ENCODE measurements at places on chromosomes 13 and 19.

- DNase-seq = peak; percentile 73
These were observed 62.1 kb downstream of the DGKH start for GRCh38 chr13:42110410-42111155.

- no peak for DNase-seq
These were observed 5.2 kb downstream of the TMEM255B start for GRCh38 chr13:113763961-113764792.

DNA sequence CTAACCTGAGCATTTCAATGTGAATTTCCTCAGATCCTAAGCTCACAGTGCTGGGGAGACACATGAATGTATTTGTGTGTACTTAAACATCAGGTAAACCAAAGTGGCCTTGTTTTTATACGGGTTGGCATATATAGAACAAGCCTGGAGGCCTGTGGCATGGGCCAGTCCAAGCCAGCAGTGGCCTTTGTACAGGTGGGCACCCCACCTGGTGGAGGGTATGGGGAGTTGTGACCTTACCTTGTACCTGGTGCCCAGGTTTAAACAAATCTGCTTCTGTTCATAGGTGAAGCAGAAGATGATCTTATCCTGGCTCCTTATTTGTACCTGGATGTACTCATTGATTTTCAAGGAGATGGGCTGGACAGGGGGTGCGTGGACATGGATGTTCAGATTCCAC lies 71.0 kb downstream of the ERICH6B start:
- no peak for DNase-seq

DNA sequence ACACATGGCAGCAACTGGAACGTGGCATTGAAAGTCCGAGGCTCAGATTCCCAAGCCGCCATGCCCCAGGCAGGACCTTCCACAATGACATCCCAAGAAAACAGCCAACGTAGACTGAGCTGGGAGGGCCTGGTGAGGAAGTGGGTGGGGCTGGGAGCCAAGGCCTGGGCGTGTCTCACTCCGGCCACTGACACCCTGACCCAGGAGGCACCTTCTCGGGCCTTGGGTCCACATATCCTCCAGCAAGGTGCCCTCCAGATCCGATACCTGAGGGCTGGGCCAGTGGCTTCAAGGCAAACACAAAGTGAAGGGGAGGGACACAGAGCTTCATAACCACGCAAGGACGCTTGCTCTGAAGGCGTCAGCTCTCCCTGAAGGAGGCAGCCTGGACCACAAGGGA lies 43.0 kb downstream of the RAB20 start:
- no peak for DNase-seq

- DNase-seq = no peak
These were observed 12.3 kb upstream of the GGACT start for GRCh38 chr13:100600915-100601314.

- no peak for DNase-seq
These were observed 178.8 kb upstream of the STARD13 start for GRCh38 chr13:33464345-33464744.

- no peak for DNase-seq
These were observed 3.9 kb downstream of the OSCAR start for GRCh38 chr19:54096617-54097106.

DNA sequence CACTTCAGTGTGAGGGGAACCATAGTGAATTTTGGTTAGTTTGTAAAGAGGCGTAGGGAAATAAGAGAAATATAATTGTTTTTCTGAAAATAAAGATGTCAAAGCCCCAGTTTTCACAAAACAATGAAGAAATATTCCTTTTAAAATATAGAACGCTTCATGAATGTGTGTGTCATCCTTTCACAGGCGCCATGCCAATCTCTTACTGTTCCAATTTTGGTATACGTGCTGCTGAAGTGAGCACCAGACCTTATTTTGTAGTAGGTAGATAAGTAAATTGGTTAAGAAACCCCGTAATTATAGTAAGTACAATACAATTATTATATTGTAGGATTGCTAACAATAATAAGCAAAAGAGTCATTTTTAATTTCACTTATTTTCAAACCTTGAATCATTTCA lies 43.3 kb downstream of the NAA16 start:
- no peak for DNase-seq

- DNase-seq = no peak
These were observed 28.0 kb downstream of the NAXD start for GRCh38 chr13:110643324-110643723.

DNA sequence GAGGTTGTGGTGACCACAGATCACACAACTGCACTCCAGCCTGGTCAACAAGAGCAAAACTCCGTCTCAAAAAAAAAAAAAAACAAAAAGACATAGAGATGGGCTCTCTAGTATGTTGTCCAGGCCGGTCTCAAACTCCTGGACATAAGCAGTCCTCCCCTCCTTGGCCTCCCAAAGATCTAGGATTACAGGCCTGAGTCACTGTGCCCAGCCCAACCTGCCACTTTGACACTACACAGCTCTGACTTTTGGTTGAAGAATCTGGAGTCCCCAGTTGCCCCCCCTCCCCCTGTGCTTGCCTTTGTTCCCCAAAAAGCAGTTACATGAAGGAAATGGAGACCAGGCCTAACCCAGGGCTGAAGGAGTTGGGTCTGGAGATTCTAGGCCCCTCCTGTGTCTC lies 12.9 kb downstream of the CARM1 start:
- DNase-seq = no peak

GRCh38 chr13:49436890-49437289 lies 7.0 kb downstream of the CAB39L start:
- peak; percentile 42 for DNase-seq
